Epithelial cell of alveolus of lung (primary cell): ENCODE measurements at places on chromosomes 6 and 20. TPM values are rescaled to one million over a fixed set of nuclear protein-coding genes. Genes with fewer than 3 reads are reported as not detected.

Gene TIAM2
- 3.2 and 10.1 TPM in 2 replicates for total RNA-seq

Gene ENPP5
- 0.56 and 1.0 TPM in 2 replicates for total RNA-seq

Gene NKAIN4
- 3.7 TPM in 1 of 2 replicates, not detected in the other for total RNA-seq

Gene TRIM31
- not detected in 2 replicates for total RNA-seq

Gene RSPO4
- not detected in 2 replicates for total RNA-seq

Gene TAP2
- 6.6 and 7.8 TPM in 2 replicates for total RNA-seq

Gene OR2H2
- total RNA-seq, result not detected in 2 replicates

Gene CDH26
- not detected in 2 replicates for total RNA-seq

Gene MYT1
- total RNA-seq, result not detected in 2 replicates

Gene CYP39A1
- total RNA-seq, result 1.9 and 3.4 TPM in 2 replicates

Gene PTCRA
- total RNA-seq, result not detected in 2 replicates

Gene OR12D3
- total RNA-seq, result not detected in 2 replicates

Gene MCUR1
- total RNA-seq, result 8.4 and 11.4 TPM in 2 replicates

Gene EZR
- 20.8 and 87.5 TPM in 2 replicates for total RNA-seq

Gene C6orf141
- total RNA-seq, result 1.6 and 3.2 TPM in 2 replicates

Gene EEF1E1
- total RNA-seq, result 19.8 and 52.4 TPM in 2 replicates

Gene IRF4
- not detected in 2 replicates for total RNA-seq

Gene CRNKL1
- total RNA-seq, result 16.3 and 17.2 TPM in 2 replicates

Gene SMPDL3A
- 9.2 and 42.0 TPM in 2 replicates for total RNA-seq

Gene SIGLEC1
- total RNA-seq, result not detected in 2 replicates

Gene PTCHD4
- total RNA-seq, result 2.5 and 2.6 TPM in 2 replicates

Gene GUCA1A
- 0.26 TPM in 1 of 2 replicates, not detected in the other for total RNA-seq

Gene SLC35D3
- total RNA-seq, result 0.08 TPM in 1 of 2 replicates, not detected in the other

Gene PNLDC1
- 0.16 TPM in 1 of 2 replicates, not detected in the other for total RNA-seq

Gene FAM229B
- 4.7 and 18.9 TPM in 2 replicates for total RNA-seq

Gene XPO5
- total RNA-seq, result 10.4 and 23.9 TPM in 2 replicates

Gene SAMD5
- 0.65 and 1.9 TPM in 2 replicates for total RNA-seq

Gene SCUBE3
- 0.16 and 0.26 TPM in 2 replicates for total RNA-seq

Gene MYB
- 2.5 TPM in 1 of 2 replicates, not detected in the other for total RNA-seq

Gene PLA2G7
- 0.13 TPM in 1 of 2 replicates, not detected in the other for total RNA-seq

Gene C6orf58
- total RNA-seq, result not detected in 2 replicates

Gene RGS17
- total RNA-seq, result 12.4 and 14.4 TPM in 2 replicates

Gene NKX2-4
- not detected in 2 replicates for total RNA-seq

Gene DEFB124
- total RNA-seq, result not detected in 2 replicates

Gene ATP6V1G2
- 4.1 and 5.9 TPM in 2 replicates for total RNA-seq

Gene POU5F1
- total RNA-seq, result not detected in 2 replicates

Gene UBE2J1
- total RNA-seq, result 35.6 and 40.1 TPM in 2 replicates

Gene TMC2
- not detected in 2 replicates for total RNA-seq

Gene PAK5
- not detected in 2 replicates for total RNA-seq

Gene CFB
- 5.2 and 10.7 TPM in 2 replicates for total RNA-seq

Gene BMP7
- total RNA-seq, result not detected in 2 replicates

Gene SCRT2
- total RNA-seq, result not detected in 2 replicates

Gene SLC26A8
- not detected in 2 replicates for total RNA-seq

Gene BTN1A1
- total RNA-seq, result not detected in 2 replicates

Gene PREP
- 23.4 and 27.9 TPM in 2 replicates for total RNA-seq

Gene ERMARD
- total RNA-seq, result 13.2 and 14.4 TPM in 2 replicates

Gene SESN1
- 11.2 and 17.6 TPM in 2 replicates for total RNA-seq

Gene ANKRD66
- total RNA-seq, result not detected in 2 replicates

Gene GSTA3
- not detected in 2 replicates for total RNA-seq
